ENCODE measurements at places on chromosomes 7 and 10. TPM values are rescaled to one million over a fixed set of nuclear protein-coding genes. Genes with fewer than 3 reads are reported as not detected.

Gene HTR7
- total RNA-seq: 0.08 TPM

- no peak for DNase-seq
Measured at GRCh38 chr7:22109761-22110160, 164.1 kb upstream of the CDCA7L start.

Gene AS3MT
- 1.8 TPM for total RNA-seq

DNA sequence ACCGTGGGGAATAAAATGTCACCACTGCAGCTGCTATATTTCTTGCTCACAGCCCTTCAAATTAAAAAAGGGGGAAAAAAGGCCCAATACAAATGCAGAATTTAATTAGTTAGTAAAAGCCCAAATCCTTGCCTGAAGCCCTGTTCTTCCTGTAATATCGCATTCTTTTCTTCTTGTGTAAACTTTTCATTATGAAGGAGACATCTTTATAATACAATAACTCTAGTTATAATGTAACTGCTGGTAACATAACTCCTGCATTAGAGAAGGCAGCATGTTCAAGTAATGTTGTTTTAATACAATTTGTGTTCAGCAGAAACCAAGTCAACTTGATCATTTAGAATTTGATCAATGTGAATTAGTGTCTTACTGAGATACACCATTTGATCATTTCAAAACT lies 250.9 kb downstream of the CHCHD3 start:
- DNase-seq: no peak

DNA sequence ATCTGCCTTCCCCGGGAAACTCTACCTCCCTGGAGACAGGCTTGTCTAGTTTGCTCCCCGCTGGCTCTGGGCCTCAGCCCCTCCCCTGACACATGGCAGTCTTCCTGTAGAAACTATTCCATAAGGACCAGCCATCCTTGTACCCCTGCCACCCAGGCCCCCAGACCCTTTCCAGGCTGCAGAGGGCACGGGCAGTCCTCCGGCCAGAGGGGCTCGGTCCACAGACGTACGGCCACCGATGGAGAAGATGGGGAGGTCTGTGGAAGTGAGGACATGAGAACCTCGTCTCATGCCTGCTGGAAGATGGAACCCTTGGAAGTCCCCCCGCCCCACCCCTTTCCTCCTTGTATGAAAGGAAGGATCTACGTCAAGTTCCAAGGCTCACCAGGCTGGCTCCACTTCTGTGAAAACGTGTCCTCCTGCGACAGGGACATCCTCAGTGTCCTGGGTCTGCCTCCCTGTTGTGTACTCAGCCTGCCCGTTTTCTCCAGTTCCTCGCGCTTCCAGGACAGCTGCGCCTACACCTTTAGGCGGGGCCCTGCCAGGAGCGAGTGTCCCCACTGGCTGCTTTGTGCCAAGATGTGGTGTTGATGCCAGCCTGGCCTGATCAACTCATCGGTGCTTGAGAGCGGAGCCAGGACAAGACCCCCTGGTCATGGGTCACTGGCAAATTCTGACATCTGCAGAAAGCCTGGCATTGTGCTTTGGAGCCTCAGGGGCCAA lies 414.9 kb downstream of the GLRX3 start:
- DNase-seq: no peak

DNA sequence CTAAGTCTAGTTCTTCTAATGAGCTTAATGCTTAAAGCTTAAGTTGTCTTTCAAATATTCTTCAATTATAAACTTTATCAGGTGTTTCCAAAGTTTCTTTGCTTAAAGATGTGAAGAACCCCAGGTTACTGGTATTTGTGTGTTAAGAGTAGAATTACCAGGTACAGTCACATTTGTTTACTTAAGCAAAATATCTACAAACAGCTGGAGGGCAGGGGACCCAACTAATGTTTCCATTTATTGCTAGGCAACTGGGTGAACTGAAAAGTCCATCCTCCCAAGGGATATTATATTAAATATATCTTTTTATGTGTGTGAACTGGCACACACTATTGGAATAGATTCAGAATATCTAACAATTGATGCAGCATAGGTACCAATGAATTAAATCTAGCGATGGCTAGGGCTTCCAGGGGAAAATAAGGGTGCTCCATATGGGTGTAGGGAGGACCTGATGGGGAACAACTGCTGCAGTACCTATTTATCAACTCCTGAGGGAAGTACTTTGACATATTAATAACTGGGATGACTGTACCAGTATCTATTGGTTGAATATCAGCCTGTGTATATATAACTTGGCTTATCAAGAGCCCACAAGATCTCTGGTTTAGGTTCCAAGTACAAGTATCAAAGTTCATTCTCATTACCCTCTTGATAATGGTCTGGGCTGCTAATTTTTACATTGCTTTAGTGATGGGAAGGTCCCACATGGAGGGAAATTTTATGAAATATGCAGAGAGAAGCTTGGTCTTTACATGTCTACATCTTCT lies 10.3 kb upstream of the AGR3 start:
- no peak for DNase-seq

Gene TEX36
- not detected for total RNA-seq

DNA sequence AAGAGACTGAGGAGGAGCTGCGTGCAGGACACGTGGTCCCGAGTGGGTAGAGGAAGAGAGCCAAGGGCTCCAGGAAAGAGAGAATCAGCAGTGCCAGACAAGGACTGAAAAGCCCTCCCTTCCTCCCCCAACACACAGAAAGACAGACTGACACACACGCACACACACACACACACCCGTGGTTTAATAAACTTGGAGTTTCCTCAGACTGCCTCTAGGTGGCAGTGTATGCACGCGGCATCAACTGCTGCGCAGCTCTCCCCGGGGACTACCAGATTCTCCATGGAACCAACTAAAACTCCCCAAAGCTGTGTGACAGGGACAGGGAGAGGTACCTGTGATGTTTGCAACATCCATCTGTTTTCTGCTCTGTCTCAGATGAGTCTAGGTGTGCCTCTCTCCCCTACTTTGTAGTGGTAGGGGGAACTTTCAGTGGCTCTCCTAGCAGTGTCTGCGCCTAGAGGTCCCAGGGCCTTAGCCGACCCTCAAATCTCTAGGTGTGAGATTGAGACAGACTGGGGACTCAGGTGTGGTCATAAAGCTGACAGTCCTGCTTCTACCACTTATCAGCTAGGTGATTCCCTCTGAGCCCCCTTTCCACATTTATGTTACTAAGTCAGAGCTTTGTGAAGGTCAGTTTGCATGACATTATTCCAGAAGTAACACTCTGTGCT lies 9.3 kb upstream of the TSPAN14 start:
- no peak for DNase-seq

GRCh38 chr10:19889256-19889655 lies 73.0 kb downstream of the PLXDC2 start:
- DNase-seq: no peak

- DNase-seq: no peak
Measured at GRCh38 chr10:97886286-97886685, 36.6 kb downstream of the GOLGA7B start.

Gene FAM25G
- total RNA-seq: 41.4 TPM

Gene INPP5A
- total RNA-seq: 48.9 TPM

Gene RNLS
- 6.8 TPM for total RNA-seq

Gene ZNF804B
- not detected for total RNA-seq

DNA sequence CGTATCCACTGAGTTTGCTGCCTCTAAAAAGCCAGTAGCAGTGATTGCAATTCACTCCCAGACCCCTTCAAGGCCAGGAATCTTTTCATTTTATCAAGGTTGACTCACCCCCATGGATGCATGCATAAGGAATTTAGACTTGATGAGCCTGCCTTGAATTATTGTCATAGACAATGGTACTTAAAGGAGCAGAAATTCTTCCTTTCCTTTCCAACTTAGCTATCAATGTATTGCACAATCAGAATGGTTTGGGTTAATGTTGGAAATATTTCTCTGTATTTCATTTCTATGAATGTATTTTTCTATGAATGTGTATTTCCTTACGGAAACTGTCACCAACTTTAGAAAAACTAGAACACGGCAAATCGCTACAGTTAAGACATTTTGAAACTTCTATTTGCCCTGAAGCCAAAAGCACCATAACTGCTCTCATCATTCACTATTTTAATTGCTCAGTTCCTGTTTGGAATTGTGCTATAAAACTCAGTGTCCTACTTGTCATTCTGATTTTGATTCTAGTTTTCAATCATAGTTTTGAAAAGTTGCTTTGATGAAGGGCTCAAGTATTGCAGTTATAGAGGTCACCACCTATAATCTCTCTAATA lies 355.7 kb upstream of the AKR1E2 start:
- no peak for DNase-seq

- DNase-seq: no peak
Measured at GRCh38 chr10:6364893-6365292, 162.2 kb downstream of the PFKFB3 start.

DNA sequence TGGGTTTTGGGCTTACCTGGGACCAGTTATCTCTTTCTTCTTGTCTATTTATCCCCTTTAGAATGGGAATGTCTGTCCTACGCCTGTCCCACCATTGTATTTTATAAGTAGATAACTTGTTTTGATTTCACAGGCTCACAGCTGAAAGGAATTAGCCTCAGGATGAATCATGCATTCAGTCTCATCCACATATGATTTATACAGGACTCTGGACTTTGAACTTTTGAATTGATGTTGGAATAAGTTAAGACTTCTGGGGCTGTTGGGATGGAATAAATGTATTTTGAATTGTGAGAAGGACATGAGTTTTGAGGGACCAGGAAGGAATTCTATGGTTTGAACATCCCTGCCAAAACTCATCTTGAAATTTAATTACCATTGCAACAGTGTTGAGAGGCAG lies 112.6 kb downstream of the AMPH start:
- no peak for DNase-seq

DNA sequence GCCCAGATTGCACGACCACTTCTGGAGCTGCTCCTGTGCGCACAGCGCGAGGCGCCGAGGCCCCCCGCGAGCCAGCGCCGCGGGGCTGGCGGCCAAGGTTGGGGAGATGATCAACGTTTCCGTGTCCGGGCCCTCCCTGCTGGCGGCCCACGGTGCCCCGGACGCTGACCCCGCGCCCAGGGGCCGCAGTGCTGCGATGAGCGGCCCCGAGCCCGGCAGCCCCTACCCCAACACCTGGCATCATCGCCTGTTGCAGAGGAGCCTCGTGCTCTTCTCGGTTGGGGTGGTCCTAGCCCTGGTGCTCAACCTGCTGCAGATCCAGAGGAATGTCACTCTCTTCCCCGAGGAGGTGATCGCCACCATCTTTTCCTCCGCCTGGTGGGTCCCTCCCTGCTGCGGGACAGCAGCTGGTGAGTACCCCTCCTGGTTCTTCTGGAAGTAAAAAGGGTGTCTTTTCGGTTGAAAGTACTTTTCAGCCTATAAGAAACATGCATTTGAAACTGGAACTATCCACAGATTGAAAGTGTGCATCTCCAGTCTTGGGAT lies 683 bp downstream of the INSIG1 start:
- DNase-seq: peak; percentile 12

- no peak for DNase-seq
Measured at GRCh38 chr10:13366891-13367290, 18.8 kb upstream of the SEPHS1 start.

GRCh38 chr10:58486821-58487220 lies 25.9 kb upstream of the BICC1 start:
- DNase-seq: no peak

Gene MYH16
- total RNA-seq: not detected

Gene OR2A12
- not detected for total RNA-seq

Gene UNCX
- not detected for total RNA-seq

DNA sequence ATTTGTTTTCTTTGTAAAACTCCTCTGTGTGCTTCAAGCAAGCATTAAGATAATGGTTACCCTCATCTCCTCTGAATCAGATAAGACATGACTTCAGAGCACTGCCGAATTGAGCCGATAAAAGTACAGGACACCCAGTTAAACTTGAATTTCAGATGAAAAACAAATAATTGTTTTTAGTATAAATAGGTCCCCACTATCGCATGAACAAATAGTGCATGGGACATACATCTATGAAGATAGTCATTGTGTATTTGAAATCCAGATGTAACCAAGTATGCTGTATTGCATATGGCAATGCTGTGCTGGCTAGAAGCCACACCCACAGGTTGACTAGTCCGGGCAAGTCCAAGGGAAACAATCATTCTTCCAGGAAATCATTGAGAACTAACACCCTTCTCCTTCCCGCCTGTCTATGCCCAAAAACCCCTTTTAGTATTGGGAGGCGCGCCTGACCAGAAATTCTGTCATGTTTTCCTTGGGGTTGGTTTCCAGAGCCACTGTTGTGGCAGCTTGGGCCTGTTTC lies 12.6 kb upstream of the FGFR2 start:
- DNase-seq: no peak

Gene NACAD
- total RNA-seq: 0.89 TPM

DNA sequence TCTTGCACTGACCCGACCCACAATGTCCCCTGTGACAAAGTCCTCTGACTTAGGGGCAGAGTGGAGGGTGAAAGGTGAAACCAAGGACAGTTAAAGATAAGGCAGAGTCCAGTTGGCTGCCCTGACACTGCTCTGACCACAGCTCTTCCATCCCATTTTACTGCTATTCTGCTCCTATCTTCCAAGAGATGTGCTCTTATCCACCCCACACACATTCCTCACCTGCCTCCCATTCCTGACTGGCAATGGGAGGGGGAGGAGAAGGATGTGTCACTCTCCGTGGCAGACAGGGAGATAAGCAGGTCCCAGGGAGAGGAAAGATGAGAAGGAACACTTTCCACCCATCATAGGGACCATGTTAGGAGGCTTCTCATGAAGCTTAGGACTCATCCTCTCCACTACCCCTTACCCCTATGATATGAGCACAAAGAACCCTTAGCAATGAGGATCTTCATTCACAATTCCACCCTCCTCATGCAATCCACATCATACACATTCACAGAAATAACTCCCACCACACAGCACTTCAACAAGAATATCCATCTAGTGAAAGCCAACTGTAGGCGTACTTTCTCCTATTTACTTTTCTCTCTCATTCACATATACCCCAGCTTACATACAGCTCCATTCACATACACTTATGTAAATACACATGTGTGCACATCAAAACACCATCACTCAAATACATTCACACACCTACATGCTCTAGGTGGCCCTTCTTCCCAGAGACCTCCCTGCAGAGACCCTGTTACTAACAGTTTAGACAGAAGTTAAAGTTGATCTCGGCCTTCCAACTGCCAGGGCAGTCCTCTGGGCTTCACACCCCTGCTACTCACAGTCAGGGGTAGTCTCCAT lies 6.6 kb downstream of the SYNPO2L start:
- no peak for DNase-seq

DNA sequence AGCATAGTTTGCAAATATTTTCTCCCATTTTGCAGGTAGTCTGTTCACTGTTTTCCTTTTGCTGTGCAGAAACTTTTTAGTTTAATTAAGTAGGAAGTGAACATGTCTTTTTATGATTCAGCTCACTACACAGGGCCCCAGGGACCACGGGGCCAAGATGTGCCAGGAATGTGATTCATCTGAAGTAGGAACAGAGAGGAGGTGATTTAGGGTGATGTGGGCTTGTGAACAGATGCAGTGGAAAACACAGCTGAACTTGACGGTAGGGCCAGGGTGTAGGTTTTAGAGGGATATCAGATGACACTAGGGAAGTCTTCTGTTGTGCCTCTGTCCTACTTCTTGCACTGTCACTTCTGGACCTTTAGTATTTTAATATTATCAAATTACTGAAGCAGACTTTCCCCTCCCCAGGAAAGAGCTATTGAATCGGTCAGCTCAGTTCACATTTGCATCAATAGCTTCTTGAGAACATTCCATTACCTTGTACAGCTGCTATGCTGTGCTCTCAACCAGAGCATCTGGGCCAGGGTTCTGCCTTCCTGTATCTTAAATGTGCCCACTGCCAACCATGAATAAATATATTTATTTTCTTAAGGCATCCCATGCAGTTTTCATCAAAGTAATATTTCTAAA lies 96.9 kb downstream of the OSBPL3 start:
- peak; percentile 62 for DNase-seq

Gene TRIM8
- total RNA-seq: 91.7 TPM

- no peak for DNase-seq
Measured at GRCh38 chr7:142811154-142811737, 40.5 kb downstream of the PRSS2 start.

Gene RBP4
- total RNA-seq: 9.6 TPM

Gene POU6F2
- total RNA-seq: not detected

Gene HABP2
- total RNA-seq: 0.10 TPM

All from lower leg skin (tissue), 4 donors.